ENCODE measurements at places on chromosomes 11 and 22.

DNA sequence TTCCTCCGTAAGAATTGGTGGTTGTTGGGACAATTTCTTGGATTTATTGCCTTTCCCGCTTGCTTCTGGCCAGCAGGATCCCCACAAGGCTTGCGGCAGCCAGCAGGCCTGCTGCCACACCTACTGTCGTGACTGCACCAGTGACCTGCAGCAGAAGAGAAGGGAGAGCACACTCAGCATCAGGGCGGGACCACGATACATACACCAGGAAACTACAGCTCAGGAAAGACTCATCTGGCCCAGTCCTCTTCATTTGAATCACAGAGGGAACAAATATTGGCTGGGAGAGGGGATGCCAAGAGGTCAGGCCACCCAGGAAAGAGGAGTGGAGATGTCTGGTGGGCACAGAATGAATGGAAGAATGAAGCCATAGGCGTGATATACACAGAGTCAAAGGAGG lies 10.3 kb downstream of the PLAAT2 start:
- DNase-seq: no peak

DNA sequence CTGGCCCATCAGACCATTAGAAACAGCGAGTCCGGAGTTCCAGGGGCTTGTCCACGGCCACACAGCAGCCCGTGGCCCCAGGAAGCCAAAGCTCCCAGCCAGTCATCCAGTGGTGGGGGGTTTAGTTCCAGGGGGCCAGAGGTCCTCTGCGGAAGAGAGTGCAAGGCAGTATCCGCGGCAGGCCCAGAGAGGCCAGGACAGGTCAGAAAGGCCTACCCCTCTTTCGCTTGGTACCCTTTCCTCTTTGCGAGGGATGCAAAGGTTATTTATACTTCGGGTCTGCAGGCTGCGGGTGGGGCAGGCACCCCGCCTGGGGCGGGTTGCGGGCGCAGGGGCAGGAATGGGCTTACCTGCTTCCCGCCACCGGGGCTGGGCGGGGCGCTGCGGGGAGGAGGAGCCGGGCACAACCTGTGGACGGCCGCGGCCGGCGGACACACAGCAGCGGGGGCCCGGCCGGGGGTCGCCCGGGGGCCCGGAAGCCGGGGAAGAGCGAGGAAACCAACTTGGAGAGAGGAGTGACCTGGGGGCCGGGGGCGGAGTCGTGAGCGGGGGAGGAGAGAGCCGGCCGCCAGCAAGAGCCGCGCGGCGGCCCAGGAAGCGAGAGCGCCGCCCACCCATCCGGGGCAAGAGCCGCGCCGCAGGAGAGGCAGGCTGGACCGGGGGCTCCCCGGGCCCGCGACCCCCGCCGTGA lies at the start of gene SH3BP1:
TSS of gene SH3BP1 (plus strand) at position 600 of the 691 bp plus-strand sequence. CDS start 119 bp downstream, outside the sequence.
- no peak for DNase-seq

GRCh38 chr22:24437741-24438328 lies 10.4 kb downstream of the ADORA2A start:
- DNase-seq: no peak

DNA sequence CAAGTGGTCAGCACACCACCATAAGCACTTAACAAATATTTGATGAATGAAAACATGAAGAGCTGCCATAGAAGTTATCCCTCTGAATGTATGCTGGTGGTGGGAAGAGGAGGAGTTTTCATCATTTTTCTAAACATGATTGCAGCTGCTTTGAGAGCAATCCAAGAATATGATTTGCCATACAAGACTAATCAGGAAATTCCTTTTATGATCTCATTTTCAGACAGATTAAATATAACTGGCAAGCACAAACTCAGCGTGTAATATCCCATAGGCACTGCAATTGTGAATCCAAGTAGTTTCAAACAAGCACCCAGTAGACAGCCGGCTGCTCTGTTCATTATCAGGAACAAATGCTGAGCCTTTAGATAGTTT lies 505.7 kb upstream of the LUZP2 start:
- DNase-seq: no peak

GRCh38 chr22:17841836-17842235 lies 67.6 kb upstream of the BID start:
- no peak for DNase-seq

GRCh38 chr11:2898366-2899079 lies 12.9 kb upstream of the CDKN1C start:
- DNase-seq: no peak

DNA sequence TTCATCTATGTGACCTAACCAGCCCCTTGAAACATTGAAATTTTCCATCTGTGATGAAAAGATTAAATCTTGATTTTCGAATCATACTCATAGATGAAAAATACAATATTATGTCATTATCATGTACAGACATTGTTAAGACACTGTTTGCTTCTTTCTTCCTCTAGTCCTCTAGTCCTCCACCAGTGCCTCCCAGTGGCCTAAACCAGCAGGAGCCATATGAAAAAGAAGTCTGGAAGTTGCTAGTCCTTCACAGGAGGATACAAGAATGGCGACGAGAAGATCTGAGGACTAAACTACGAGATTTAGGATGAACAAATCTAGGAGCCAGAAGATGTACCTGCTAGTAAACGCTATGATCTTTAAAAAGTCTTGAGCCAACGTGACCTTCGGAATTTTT lies 134.1 kb downstream of the SLC17A6 start:
- DNase-seq: no peak

GRCh38 chr11:60870276-60870675 lies 2.9 kb downstream of the ZP1 start:
- DNase-seq: no peak

DNA sequence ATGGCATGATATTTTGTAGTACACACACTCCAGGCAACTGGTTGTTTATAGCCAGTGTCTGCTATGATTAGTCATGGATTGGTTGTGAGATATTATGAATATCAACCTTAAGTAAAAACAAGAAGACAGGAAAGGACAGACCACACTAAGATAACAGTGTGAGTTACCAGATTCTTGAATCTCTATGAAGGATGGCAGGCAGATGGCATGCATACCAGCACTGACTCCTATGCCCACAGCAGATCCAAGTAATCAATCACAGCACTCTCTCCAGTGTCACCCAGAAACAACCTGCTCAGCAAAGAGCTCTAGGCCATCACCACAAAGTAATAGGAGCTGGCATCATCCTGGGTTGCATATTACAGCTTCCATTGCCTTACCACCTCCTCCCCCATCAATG lies 116.6 kb downstream of the GALNT18 start:
- no peak for DNase-seq

GRCh38 chr22:20244691-20245576 lies 23.2 kb downstream of the RTN4R start:
- DNase-seq: no peak

DNA sequence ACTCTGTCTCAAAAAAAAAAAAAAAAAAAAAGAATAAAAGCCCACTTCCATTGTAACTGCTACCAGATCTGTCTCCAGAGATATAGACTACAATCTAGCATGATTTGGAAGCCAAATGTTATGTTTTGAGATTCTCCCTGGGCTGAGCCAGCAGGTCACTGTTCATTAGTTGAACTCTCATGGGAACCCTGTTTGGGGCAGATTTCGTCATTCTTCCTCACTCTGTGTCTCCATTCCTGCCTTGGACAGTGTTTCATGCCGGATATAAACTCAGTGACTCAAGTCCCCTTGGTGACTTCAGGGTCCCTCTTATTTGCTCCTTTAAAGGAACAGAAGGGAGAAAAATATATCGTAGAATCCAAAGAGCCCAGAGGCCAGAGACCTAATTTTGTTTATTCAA lies 378.1 kb downstream of the LARGE1 start:
- no peak for DNase-seq

- peak; percentile 2 for DNase-seq
These were observed 22.3 kb downstream of the SLN start for GRCh38 chr11:107689317-107690202.

DNA sequence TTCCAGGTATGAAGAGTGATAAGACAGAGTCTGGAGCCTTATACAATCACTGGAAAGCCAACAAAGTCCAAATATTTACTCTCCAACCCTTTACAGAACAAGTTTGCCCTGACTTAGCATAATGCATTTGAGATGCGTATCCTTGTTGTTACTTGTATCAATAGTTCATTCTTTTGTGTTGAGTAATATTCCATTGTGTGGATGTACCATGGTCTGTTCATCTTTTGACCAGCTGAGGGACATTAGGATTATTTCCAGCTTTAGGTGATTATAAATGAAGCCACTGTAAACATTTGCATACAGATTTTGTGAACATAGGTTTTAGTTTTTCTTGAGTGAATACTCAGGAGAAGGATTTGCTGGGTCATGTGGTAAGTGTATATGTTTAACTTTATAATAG lies 9.7 kb downstream of the SDHAF2 start:
- no peak for DNase-seq

DNA sequence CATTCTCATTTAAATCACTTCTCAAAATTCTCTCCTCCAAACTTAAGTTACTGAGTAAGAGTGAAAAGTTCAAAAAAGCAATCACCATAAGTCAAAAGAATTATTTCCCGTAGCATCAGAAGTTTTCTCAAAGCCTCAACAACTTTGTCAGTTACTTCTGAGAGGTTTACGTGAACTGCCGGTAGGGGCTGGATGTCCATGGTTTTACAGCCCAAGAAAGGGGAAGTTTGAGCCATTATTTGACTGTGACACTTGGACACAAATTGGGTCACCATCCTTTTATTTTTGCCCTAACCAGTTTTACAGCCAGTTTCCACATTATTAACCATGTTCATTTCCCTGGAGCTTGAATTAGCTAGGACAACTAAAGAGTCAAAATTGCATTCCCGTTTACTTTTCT lies 7.5 kb downstream of the POU2AF3 start:
- no peak for DNase-seq
